Stimulated activated CD8-positive, alpha-beta memory T cell treated with anti-CD3 and anti-CD28 coated beads, Interleukin-12 subunit alpha, Interleukin-12 subunit beta, amount 100 ng/mL, for 1 hour (primary cell): ENCODE measurements at places on chromosomes 11 and 22.

GRCh38 chr22:38739300-38740055 lies 16.3 kb downstream of the SUN2 start:
- DNase-seq = no peak

DNA sequence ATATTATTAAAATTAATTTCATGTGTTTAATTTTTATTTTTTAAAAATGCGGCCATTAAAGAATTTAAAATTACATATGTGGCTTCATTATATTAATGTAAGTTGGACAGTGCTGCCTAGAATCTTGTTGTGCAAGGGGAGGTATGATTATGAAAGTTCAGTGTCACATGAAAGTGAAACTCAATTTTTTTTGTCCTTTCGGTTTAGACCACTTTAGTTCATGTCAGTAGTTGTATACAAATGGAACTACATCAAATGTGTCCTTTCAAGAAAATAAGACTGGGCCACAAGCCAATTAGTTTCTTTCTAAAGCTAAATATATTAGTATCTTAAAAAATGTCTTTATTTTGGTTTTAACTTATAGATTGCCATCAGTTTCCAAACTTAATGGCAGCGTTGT lies 35.7 kb downstream of the TBCEL start:
- no peak for DNase-seq

- no peak for DNase-seq
Measured at GRCh38 chr11:64885367-64886286, 7.2 kb upstream of the EHD1 start.

DNA sequence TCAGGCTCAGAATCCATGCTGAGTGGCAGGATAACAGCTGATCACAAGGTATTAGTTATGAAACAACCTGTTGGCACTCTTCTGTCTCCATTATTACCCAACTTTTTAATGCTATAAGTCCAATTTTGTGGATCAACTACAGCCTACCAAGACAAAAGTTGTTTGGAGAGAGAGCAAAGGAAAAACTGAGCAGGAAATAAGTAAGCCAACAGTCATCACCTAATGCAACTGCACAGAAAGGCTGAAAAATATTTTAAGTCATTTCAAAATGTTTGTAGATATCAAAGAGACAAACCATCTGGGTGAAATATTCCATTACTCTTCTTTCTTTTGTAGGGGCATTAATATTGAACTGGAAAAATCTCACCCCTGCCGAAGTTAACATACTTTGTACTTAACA lies 41.6 kb downstream of the FDX1 start:
- no peak for DNase-seq

GRCh38 chr11:1968454-1969002 lies 21.4 kb downstream of the MRPL23 start:
- DNase-seq = no peak

- no peak for DNase-seq
Measured at GRCh38 chr11:47394050-47394321, 14.4 kb upstream of the SLC39A13 start.

GRCh38 chr11:18071098-18071705 lies 25.1 kb upstream of the TPH1 start:
- no peak for DNase-seq

GRCh38 chr22:45082795-45083194 lies 73.0 kb upstream of the PHF21B start:
- no peak for DNase-seq

- DNase-seq = no peak
Measured at GRCh38 chr11:72521664-72522063, 87.3 kb upstream of the CLPB start.
